ENCODE measurements at places on chromosomes 13 and 19.

DNA sequence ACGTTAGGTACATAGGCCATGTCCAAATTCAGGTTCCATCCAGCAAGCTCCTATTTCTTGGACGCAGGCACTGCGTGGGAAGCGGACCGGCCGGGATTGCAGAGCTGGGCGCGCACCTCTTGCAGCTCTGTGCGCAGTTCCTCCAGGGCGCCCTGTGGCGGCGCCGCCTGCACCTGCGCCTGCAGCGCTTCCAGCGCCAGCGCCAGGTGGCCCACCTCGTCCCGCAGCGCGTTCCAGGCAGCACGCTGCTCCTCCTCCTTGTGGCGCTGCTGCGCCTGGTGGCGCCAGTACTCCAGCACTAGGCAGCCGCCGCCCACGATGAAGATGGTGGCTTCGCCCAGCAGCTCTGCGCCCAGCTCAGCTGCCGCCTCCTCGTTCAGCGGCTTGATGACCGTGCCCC, 31.1 kb downstream of the OPA3 start:
- DNase-seq = no peak

DNA sequence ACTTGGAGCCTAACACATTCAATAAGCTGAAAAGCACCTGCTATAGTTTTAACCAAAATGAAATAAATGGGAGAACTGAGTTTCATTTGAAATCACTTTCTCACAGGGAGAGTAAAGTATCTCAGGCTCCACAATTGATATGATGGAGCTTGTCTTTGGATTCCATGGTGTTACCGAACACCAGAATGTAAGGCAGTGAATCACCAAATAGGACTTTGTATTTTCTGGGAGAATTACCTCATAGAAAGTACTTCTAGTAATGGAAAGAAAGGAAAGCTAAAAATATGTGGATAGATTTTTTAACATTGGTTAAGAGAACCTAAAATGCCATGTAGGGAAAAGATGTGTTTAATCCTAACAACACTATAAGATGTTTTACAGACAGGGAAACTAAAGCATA, 123.6 kb downstream of the NALCN start:
- DNase-seq = no peak

GRCh38 chr19:12790628-12791344, 500 bp upstream of the JUNB start:
- DNase-seq = peak; percentile 29

DNA sequence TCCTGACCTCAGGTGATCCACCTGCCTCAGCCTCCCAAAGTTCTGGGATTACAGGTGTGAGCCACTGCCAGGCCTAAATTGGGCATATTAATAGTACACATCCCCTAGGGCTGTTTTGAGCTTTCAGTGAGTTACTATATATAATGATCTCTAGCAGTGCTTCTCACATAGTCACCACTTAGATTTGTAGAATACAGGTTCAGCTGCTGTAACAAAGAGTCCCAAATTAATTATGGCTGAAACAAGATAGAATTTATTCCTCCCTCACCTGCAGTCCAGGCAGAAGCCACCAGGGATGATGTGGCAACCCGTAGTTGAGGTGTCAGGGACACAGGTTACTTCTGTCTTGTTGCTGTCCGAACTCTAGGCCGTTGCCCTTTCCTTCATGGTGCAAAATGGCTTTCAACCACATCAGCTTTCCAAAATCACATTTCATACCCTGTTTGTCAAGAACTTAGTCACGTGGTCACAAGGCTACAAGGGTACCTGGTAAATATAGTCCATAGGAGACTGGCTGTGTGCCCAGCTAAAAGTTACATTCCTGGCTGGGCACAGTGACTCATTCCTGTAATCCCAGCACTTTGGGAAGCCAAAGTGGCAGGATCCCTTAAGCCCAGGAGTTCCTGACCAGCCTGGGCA, 2.9 kb downstream of the PROSER3 start:
- DNase-seq = no peak

DNA sequence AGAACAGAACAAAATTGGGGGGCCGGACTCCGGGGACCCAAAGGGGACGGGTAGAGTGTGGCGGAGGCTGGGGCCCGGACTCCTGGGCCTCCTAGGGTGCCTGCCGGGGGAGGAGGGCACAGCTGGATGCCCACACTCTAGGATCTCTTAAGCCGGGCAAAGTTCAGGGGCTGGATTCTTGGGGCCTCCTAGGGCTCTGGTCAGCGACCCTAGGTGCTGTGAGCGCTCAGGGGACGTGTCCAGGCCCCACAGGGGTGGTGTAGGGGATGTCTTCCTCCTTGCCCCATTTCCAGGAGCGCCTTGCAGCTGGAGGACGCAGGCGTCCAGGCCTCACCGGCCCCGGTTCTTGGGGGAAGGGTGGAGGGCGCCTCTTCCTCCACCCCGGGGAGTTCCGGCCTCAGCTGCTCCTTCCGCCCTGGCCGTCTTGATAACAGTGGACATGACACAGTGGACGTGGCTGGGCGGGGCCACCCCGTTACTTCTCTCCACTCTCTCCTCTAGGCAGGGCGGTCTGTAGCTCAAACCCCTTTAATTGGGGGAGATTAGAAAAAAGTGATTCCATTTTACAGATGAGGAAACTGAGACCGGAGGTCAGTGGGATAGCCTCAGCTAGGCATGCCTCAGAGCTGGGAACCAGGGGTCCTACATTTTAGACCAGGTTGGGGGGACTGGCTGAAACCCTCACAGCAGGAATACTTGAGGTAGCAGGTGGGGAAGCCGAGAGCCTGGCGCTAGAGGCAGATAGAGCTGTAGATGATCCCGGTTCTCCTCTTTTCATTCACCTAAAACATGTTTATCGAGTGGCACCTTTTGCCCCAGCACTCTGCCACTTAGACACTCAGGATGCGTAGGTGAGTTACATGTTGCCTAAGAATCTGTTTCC, 705 bp downstream of the STXBP2 start:
- DNase-seq = no peak

DNA sequence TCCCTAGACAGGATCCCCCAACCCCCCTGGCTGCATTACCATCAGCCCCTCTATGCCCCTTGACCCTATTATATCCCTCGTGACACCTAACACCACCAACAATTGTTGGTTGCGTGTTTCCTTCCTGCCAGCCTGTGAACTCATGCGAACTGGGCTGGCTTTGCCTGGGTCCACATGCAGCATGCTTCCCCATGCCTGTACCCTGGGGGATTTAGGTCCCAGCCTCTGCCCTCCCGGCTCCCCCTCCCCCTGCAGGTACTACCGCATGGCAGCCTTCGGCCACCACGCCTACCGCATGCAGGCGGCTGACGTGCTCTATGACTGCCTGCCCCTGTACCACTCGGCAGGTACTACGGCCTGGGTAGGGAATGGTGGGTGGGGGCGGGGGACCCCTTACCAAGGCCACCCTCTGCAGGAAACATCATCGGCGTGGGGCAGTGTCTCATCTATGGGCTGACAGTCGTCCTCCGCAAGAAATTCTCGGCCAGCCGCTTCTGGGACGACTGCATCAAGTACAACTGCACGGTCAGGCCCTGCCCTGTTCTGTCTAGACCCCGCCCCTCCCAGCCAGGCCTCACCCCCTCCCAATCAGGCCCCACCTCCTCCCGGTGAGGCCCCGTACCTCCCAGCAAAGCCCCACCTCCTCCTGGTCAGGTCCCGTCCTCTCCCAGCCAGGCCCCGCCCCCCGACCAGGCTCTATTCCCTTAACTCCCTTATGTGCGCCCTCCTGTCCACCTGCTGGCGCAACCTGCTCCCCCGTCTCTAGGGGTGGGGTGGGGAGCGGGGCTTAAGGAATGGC, 18.5 kb downstream of the SLC27A1 start:
- no peak for DNase-seq

- DNase-seq = no peak
Measured at GRCh38 chr19:30309176-30309575, 63.0 kb upstream of the ZNF536 start.

- no peak for DNase-seq
Measured at GRCh38 chr13:113458253-113459065, 5.2 kb upstream of the ADPRHL1 start.

GRCh38 chr13:39254601-39255000, 216.3 kb downstream of the NHLRC3 start:
- no peak for DNase-seq
